SIG-M5 (cell line): ENCODE measurements at places on chromosomes 3 and 15.

- DNase-seq, result no peak
Observed at GRCh38 chr3:193996641-193997089, 139.3 kb upstream of the HES1 start.

- no peak for DNase-seq
Observed at GRCh38 chr15:51621155-51621765, 1.3 kb downstream of the DMXL2 start.

- DNase-seq, result no peak
Observed at GRCh38 chr3:23159929-23160328, 43.2 kb upstream of the UBE2E2 start.

- no peak for DNase-seq
Observed at GRCh38 chr3:197026481-197026866, 3.1 kb downstream of the MELTF start.

GRCh38 chr15:92383519-92384324 is 10.0 kb upstream of the ST8SIA2 start:
- no peak for DNase-seq

GRCh38 chr3:14423197-14423743 is 20.9 kb downstream of the SLC6A6 start:
- no peak for DNase-seq

GRCh38 chr3:133670525-133670995 is 8.8 kb upstream of the TOPBP1 start:
- no peak for DNase-seq

DNA sequence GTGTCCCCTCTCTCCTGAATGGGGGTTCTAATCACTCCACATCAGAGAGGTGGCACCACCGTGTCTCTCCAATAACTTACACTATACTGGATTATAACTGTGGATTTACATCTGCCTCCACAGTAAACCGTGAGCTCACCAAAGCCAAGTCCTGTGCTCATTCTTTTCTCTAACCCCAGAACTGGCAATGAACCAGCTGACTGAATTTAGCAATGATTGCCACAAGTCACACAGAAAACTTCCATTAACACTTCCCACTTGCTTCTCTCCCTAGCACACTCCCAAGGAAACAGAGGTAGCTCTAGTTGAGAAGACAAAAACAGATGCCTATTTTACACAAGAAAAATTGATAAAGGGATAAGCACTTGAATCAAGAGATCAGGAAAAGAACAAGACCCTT is 361.3 kb downstream of the ULK4 start:
- no peak for DNase-seq

GRCh38 chr3:106691476-106691875 is 685.8 kb upstream of the CCDC54 start:
- DNase-seq, result no peak
